ENCODE measurements at places on chromosomes 16 and 17.
A peak's percentile ranks its signal among the peaks of the same experiment; 100 is the strongest.

DNA sequence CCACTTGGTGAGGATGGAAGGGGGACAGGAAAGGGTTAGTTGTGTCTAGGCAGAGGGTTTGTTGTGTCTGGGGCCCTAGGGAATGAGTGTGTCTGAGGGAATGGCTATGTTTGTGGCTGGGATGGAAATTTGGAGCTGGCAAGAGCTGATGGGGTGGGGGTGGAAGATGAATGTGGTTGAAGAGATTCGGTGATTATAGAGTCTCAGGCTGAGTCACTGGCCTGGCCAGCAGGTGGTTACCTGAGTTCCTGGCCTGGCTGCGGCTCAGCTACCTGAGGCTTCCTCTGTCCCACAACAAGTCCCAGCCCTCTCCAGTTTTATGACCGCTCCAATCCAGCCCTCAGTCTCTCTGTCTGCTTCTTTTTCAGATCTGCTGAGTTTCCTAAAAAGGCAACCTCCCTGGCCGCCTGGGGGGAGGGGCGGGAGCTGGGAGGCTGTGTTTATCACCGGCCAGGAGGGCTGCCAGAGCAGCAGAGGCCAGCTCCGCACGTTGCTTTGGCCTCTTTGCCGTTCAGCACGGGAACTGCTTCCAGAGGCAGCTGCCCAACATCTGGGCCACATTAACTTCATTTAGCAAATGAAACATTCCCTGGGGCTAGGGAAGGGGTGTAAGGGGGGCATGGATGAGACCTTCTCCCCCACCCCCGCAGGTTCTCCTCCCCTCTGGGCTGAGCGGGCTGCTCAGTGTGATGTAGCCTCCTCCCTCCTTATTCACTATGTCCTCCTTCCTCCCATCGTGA is 21.8 kb downstream of the ITGB3 start:
- no peak for DNase-seq

DNA sequence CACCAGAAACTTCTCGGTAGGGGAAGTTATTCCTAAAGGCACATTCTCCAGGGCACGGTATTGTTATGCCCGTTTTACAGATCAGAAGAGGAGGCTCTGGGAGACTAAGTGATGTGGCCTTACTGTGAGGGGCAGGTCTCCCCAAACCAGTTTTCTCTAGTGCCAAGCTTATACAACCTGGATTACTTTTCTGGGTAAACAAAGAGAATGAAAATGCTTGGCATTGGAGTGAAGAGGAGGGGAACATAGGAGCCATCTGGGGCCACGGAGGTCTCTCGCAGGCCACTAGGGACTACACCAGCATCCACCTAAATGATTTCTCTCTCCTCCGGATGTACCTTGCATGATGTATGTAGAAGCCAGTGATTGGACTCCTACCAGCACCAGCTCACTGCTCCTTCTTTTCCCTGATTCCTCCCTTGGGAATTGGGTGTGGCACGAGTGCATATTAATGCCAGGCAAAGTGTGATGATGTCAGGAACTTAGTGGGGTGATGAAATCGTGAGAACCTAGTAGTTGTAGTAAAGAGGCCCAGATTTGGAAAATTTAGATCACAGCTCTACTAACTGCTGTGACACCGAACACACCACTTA is 674 bp downstream of the TOM1L1 start:
- no peak for DNase-seq

DNA sequence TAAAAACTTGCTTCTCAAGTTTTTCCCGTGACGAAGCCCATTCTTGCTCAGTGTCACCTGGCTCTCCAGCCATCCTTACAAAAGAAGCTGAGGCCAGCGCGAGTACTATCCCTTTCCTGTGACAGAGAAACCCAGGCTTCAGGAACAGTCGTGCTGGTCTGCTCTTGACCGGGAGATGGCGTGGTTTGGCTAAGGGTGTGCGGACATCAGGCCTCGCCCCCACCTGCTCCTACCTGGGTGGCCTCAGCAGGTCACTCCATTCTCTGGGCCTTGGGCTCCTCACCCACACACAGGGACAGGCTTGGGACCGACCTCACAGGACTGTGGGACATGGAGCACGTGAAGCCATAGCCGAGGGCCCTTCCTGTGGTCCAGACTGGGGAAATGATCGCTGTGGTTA is 75.2 kb upstream of the CIBAR2 start:
- no peak for DNase-seq

DNA sequence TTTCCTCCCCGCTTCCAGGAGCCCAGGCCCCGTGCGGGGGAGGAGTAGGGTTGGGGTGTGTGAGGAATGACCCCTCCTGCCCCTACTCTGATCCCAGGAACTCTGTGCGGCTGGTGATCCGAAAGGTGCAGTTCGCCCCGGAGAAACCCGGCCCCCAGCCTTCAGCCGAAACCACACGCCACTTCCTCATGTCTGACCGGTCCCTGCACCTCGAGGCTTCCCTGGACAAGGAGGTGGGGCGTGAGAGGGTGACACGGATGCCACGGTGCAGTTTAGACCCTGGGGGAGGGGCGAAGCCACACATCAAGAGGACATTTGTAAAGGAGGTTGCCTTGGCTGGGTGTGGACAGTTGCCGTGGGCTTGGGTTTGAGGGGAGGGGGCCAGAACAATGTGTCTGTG is 7.4 kb downstream of the ARRB2 start:
- no peak for DNase-seq

DNA sequence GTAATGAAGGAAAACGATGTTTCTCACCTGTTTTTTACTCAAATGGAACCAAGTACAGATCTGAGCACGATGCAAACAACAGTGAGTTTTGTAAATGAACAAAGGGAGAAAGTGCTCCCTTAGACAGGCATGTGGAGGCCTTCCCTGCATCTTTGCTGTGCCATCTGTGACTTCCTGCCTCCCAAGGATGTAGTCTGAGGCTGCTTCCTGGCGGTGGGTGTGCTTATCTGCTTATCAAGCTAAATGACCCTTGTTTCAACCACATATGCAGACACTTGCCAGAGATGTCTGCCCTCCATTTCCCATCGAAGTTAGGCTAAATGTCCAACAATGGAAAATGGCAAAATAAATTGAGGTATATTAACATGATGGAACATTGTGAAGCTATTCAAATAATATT is 34.6 kb downstream of the RGS9 start:
- DNase-seq, result no peak

GRCh38 chr16:85136702-85137322 is 24.5 kb upstream of the CIBAR2 start:
- DNase-seq, result no peak

GRCh38 chr17:44928950-44929720 is 13.8 kb upstream of the GFAP start:
- no peak for DNase-seq

GRCh38 chr17:12673788-12674187 is 8.1 kb downstream of the MYOCD start:
- DNase-seq, result no peak

DNA sequence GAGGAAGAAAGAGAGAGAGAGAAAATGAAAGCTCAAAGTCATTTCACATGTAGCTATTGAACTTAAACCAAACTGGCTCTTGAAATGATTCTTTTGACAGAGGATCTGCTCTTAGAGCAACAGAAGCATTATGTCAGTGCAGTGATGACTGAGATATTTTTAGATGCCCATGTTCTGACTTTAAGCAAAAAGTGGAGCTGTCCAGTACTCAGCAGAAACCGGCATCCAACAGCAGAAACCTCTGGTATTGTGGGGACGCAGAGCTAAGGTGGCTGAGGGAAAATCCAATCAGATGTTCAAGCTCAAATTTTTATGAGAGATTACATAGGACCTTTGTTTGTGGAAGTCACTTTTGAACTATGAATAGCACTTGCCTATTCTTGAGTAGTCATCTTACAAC is 69.8 kb upstream of the ANKFN1 start:
- no peak for DNase-seq

- DNase-seq, result no peak
Measured at GRCh38 chr16:1306334-1306733, 3.1 kb upstream of the UBE2I start.

GRCh38 chr16:79177018-79177417 is 423.5 kb downstream of the MAF start:
- DNase-seq, result no peak

- no peak for DNase-seq
Measured at GRCh38 chr17:77888242-77889134, 70.0 kb upstream of the TNRC6C start.

GRCh38 chr17:80539022-80539641 is 5.5 kb upstream of the RPTOR start:
- DNase-seq, result peak; percentile 31

DNA sequence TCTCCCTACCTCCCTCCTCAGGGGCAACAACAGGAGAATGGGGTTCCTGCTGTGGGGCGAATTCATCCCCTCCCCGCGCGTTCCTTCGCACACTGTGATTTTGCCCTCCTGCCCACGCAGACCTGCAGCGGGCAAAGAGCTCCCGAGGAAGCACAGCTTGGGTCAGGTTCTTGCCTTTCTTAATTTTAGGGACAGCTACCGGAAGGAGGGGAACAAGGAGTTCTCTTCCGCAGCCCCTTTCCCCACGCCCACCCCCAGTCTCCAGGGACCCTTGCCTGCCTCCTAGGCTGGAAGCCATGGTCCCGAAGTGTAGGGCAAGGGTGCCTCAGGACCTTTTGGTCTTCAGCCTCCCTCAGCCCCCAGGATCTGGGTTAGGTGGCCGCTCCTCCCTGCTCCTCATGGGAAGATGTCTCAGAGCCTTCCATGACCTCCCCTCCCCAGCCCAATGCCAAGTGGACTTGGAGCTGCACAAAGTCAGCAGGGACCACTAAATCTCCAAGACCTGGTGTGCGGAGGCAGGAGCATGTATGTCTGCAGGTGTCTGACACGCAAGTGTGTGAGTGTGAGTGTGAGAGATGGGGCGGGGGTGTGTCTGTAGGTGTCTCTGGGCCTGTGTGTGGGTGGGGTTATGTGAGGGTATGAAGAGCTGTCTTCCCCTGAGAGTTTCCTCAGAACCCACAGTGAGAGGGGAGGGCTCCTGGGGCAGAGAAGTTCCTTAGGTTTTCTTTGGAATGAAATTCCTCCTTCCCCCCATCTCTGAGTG is 5.9 kb upstream of the LASP1NB start:
- no peak for DNase-seq

All from activated CD4-positive, alpha-beta T cell treated with anti-CD3 and anti-CD28 coated beads, Interleukin-2, amount 10 ng/mL, durations not matched to agents 7 days and 5 days (primary cell).